Right ventricle myocardium superior (tissue), 1 donor: ENCODE measurements at places on chromosomes 3 and 15. TPM values are rescaled to one million over a fixed set of nuclear protein-coding genes. Genes with fewer than 3 reads are reported as not detected.
A peak's percentile ranks its signal among the peaks of the same experiment; 100 is the strongest.

GRCh38 chr3:134904776-134905646, 110.0 kb downstream of the EPHB1 start:
- no peak for DNase-seq

DNA sequence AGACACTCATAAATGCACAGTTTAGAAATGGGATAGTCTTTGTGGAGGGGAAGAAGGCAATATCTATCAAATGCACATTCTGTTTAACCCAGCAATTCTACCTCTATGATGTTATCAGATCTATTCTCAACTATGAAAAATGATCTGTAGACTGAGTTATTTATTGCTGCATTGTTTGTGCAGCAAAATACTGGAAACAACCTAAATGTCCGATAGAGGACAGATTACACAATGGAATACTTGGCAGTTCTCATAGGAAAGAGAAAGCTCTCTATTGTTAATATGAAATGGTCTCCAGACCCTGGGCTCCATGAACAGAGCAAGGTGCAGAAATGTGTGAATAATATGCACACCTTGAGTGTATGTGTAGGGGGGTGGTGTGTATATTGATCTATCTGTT, 49.0 kb upstream of the SELENOK start:
- DNase-seq, result no peak

- no peak for DNase-seq
Observed at GRCh38 chr15:88257311-88258092, 963 bp upstream of the NTRK3 start.

DNA sequence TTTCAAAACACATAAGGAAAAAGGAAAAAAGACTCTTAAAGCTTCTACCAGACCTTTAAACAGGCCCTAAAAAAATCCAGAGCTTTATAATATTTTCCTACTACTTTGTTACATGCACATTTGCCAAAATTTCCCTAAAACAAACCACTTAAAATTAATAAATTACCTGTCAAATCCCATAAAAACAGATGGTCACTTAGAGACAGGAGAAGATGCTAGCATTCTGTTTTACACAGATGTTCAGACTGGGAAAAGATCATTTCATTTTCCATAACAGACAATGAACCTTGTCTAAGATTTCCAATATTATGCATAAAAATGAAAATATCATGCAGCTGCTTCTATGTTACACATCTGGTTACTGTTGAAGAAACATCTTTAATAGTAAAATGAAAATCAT, 66.6 kb downstream of the SUCLG2 start:
- DNase-seq, result no peak

DNA sequence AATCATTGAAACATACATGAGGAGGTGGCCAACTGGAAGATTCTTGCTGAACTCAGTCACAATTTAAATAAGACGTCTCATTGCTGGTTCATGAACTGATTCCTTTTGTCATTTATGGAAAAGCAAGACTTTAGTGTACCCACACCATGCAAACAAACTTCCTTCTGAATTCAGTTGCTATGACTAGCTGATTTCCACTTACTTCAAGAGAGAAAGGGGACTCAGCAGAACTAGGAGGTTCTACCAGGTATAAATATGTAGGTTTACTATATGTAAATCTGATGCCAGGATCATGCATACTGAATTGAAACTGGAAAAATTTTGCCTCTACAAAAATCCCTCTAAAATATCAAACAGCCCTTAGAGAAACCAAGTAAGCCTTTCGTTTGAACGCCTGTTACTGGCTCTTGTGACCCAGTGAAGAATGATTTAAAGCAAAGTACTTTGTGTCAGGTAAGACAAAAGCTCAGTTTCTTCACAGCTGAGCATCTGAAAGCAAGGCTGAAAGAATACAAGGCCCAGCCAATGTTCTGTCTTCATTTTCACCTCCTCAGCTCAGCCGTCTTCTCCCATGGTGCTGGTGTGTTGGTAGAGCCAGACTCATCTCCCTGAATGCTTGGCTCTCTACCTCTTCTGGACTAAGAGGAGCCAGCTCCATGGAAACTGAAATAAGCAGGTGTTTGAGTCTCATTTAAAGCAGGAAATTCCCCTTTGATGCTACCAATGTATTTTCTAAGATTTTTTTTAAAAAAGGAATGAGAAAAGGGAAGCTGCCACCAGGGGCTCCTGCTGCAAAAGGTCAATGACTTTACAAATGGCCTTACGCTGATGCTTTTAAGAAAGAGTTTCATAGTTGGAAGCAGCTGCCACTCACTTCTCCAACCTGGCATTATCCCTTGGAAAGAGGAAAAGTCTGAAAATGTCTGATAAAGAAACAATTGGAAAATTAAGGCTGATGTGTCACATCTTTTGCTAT, 301.6 kb downstream of the EFHB start:
- no peak for DNase-seq

DNA sequence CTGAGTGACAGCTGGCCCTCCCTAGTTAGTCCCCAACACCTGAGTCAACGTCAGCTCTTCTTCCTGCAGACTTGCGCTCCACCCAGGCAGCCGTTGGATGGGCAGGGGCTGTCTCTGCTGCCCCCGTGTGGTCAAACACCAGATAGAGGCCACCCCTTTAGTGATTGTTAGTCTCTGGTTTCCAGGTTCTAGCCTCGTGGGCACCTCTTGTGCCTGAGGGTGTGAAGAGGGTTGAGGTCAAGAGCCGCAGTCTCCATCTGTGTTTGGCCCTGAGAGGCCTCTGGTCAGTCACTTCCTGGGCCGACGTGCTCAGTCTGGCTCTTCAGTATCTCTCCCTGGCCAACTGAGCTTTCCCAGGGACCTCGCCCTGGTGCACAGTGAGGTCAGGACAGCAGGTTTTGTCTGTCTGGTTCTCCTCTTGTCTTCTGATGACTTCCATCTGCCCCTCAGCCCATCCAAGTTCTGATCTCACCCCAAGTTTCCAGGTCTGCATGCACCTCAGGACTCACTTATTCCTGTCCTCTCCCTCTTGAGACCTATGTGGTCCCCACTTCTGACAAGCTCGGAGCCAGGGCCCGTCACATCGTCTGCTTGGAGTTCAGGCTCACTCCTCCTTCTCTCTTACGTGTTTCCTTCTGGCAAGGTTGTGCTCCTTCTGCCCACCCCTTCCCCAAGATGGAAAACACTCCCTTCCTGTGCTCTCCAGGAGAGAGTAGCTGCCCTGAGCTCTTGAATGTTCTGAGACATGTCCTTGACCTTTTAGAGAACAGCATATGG, 20.9 kb downstream of the CD276 start:
- DNase-seq, result peak; percentile 69

DNA sequence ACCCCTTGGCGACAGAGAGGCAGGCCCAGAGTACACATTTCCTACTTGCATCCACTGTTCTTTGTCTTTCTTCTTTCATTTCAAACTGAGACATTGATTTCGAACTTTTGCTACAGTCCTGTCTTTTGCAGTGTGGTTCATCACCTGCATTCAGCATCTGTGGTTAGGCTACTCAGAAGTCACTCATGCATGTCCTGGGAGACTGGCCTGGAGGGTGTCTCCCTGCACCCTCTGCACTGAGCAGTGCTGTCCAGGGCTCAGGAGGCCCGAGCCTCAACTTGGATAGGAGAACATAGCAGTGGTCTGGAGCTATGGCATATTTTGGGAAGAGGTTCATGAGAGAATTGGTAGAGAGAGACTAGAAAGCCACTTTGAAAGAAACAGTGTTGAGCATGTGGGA, 240.2 kb upstream of the TPRG1 start:
- no peak for DNase-seq

DNA sequence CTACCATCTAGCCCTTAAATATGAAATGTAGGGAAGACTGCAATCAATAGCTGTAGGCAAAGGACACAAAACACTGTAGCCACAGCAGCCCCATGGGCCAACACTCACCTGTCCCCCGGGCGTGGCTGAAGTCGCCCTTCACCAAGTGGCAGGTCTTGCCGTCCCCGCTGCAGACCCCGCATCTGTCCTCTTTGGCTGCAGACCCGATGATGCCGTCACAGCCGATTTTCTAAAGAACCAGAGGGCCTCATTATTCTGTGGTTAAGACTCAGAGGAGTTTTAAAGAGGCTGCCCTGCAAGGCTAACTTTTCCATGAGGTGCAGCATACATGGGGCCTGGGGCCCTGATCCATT, 245.6 kb downstream of the ADAMTS17 start:
- no peak for DNase-seq

DNA sequence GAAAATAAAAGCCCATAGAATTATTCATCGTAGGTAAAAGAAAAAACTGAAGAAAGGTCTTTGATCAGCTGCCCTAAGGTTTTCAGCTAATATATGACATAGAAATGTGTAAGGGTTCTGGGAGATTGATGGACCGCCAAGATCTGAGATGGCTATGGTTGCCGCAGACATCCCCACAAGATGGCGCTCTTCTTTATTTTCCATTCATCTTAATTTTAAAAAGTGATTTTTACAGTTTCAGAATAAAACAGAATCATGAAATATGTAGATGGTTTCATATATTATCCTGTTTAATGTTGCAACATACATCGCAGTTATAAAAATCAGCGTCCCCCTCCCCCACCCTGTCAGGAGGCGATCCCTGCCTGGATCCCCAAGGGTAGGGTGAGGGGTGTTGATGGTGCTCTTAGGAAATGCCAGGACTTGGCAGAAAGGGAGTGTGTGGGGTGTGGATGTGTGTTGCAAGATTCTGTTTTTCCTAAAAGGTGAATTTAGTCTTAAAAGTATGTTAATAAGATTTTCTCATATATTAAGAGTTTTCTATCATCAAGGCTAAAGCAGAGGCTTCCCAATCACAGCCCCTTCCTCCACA, 68.8 kb downstream of the ANXA2 start:
- DNase-seq, result no peak

GRCh38 chr3:193943200-193943599, 192.7 kb upstream of the HES1 start:
- DNase-seq, result no peak

- DNase-seq, result no peak
Observed at GRCh38 chr3:10300087-10300486, 7.3 kb upstream of the GHRL start.

DNA sequence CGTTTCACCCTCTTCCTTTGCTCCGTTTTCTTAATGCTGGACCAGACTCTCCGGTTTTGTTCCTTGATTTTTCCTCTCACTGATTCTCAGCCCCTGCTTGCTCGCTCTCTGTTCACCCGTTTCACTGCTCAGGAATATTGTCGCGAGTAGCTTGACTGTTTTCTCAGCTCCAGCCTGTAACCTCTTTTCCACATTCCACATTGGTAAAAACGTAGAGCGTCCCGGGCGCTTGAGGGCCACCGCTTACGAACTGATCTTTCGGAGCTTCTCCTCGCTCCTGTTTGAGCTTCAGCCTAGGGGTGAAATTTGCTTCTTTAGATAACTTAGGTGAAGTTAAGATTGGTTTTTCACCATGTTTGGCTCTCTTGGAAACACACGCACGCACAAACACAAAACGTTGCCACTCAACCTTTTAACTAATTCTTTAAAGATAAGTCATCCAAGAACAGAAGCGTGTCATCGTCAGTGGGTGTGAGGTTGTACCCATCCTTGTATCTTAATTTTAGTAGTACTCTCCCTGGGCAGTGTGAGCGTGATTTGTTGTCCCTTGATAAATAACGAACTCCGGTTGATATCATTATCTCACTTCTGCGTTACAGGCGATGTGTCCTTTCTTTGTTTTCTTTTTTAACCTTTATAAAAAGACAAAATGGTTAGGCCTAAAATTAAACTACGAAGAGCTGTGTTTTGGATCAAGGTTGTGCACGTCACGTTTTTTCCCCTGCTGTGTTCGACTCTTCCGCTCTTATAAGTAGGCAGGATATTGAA, 1.0 kb downstream of the PAK2 start:
- no peak for DNase-seq

GRCh38 chr3:51670823-51671733, at the start of gene TEX264:
TEX264 (plus strand) TSS chr3:51671252; CDS start chr3:51674305, 3,053 bp downstream.
- DNase-seq, result peak; percentile 95

DNA sequence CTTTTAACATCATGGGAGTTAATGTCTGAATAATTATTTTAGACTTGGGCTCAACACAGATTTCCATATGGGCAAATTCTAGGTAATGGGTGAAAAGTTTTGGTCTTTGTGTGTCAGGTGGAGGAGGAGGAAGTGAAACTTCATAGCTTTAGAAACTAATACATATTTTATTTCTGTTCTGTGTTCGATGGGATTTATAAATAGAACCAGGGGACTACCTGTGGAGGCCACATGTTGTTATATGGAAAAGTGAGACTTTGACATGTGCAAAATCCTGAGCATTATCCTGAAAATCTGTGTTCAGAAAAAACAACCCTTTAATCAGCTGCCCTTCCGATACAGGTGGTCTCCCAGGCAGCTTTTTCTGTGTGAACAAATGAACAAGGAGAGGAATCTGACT, 209.5 kb downstream of the SOX2 start:
- no peak for DNase-seq

- no peak for DNase-seq
Observed at GRCh38 chr3:45067941-45068340, 41.8 kb downstream of the CLEC3B start.

DNA sequence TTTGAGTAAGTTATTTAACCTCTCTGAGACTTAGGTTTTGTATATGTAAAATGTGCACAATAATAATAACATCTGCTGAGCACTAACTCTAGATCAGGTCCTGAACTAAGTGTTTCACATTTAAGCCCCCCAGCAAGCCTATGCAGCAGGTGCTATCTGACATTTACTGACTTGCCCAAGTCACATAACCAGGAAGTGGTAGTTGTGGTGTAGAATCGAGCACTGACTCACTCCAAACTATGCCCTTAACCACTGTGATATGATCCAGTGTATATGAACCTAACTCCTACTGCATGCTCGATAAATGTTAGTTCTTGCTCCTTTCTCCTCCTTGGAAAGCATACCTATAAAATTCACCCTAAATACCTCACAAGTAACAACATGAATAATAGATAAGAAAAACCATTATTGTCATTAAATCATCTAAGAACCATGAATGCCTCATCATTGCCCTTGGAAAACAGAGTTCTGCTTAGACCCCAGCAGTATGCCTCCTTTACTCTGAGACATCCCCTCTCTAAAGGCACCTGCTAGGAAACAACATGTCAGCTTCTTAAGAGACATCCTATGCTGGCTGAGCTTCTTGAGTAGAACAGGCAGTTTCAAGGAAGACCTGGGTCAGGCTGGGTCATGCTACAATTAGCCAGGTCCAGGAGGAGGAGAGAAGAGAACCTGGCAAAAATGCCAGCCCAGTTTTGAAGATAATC, 3.0 kb upstream of the SHC4 start:
- DNase-seq, result no peak

GRCh38 chr3:157170861-157171260, 10.9 kb upstream of the CCNL1 start:
- DNase-seq, result no peak

DNA sequence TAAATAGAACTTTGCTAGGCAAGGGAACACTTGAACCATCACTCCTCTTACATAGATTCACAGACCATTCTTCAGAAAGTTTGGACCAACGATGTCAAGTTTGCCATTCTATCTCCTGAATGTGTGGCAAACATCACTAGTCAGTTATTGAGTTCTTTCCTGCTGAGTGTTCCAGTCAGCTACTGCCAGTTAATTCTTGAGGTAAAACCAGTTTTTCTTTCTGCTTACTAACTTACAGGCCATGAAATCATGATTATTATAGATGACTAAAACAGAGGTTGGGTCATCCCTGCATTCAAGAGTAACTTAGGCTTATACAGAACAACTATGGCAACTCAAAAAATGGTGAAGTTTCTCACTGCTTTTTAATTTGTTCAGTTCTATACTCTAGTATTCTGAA, 88.2 kb downstream of the AP4E1 start:
- DNase-seq, result no peak

Gene C3orf70
- 1.5 TPM for total RNA-seq

Gene LDHAL6B
- not detected for total RNA-seq

Gene TMC3
- not detected for total RNA-seq

Gene ISLR2
- 2.7 TPM for total RNA-seq

Gene PPARG
- total RNA-seq, result 23.6 TPM

Gene RPSA
- 389 TPM for total RNA-seq

Gene RBP2
- not detected for total RNA-seq

Gene ARPC4
- 62.0 TPM for total RNA-seq

Gene FMN1
- total RNA-seq, result 2.9 TPM

Gene SLC51A
- total RNA-seq, result not detected
